ENCODE measurements at places on chromosomes 16 and 17. TPM values are rescaled to one million over a fixed set of nuclear protein-coding genes. Genes with fewer than 3 reads are reported as not detected.

DNA sequence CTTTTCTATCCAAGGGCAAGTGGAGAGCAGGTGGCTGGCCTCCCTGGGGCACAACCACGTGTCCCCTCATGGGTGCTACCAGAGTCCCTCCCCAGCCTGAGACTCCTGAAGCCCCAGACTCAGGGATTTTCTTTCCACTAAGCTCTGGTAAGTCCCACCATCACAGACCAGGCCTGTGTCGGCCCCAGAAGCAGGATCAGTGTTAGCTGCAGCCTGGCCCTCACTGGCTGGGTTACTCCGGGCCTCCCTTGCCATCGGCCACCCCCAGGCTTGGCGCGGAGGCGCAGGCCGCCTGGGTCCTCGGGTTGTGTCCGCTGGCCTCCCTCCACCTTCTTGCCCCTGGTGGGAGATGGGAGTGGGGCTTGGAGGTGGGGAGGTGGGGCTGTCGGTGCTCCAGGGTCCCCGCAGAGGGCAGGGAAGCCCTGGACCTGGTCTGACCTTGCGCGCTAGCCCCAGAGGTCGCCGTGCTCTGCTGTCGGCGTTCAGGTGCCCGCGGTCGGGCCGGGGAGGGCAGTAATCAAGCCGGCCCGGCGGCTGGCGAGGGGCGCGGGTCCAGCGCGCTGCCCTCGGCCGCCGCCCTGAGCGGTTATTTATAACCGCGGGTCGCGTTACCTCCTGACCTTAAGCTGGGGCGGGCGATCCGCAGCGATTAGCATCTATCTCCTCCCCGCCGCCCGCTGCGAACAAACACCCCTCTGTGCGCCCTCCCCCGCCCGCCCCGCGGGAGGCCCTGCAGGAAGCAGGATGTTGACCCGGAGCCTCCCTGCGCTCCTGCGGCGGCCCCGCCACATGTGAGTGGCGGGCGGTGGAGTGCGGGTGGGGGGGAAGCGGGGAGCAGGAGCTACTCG, 78.1 kb upstream of the TOB1 start:
- no peaks in the 10 kb centered on the region for H3K36me3 ChIP-seq
- peaks cover 17% of the 10 kb centered on the region for H3K27me3 ChIP-seq
- DNase-seq: peak; percentile 74
- H3K4me3 ChIP-seq: peak overlapping the region; percentile 55
- peaks cover 6% of the 10 kb centered on the region for H3K4me1 ChIP-seq
- no peak overlapping the region for H3K27ac ChIP-seq

DNA sequence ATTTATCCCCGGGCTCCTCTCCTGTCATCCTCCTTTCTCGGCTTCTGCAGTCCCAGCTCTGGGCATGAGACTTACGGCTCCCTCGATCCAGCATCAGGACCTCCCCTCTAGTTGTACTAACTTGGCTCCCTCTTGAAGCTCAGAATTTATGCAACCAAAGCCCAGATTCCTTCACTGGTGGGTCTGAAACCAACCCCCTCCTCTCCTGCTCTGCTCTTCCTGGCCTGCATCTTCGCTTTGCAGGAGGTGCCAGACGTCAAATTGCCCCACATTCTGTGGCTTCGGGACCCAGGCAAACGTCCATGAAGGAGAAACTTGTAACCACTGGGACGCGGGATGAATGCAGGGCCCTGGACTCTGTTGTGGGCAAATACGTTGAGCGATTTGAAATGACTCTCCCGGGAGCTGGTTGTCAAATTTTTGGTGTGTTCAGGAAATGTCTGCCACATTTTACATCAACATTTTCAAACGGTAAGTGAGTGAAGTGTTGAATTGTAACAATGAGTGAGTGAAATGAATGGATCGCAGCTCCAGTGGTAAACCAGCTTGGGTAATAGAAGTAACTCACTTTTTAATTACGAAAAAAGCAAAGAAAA, 29.3 kb upstream of the ELAC2 start:
- H3K4me1 ChIP-seq: no peaks in the 10 kb centered on the region
- H3K36me3 ChIP-seq: no peaks in the 10 kb centered on the region
- H3K4me3 ChIP-seq: no peak overlapping the region
- DNase-seq: no peak
- H3K27ac ChIP-seq: no peak overlapping the region
- H3K27me3 ChIP-seq: no peaks in the 10 kb centered on the region

- peaks cover 21% of the 10 kb centered on the region for H3K4me1 ChIP-seq
Observed at GRCh38 chr16:69113216-69113615, 7.8 kb downstream of the HAS3 start.

PRAC2 gene
- polyA plus RNA-seq: not detected

- no peak for DNase-seq
- no peaks in the 10 kb centered on the region for H3K36me3 ChIP-seq
- H3K27ac ChIP-seq: no peak overlapping the region
- no peaks in the 10 kb centered on the region for H3K27me3 ChIP-seq
- H3K4me1 ChIP-seq: 0 out of 2 replicates have a peak, but pooled peaks cover 5% of the 10 kb centered on the region
Observed at GRCh38 chr17:77874303-77875050, 84.0 kb upstream of the TNRC6C start.

HAP1 gene
- 1.4 TPM for polyA plus RNA-seq

DNA sequence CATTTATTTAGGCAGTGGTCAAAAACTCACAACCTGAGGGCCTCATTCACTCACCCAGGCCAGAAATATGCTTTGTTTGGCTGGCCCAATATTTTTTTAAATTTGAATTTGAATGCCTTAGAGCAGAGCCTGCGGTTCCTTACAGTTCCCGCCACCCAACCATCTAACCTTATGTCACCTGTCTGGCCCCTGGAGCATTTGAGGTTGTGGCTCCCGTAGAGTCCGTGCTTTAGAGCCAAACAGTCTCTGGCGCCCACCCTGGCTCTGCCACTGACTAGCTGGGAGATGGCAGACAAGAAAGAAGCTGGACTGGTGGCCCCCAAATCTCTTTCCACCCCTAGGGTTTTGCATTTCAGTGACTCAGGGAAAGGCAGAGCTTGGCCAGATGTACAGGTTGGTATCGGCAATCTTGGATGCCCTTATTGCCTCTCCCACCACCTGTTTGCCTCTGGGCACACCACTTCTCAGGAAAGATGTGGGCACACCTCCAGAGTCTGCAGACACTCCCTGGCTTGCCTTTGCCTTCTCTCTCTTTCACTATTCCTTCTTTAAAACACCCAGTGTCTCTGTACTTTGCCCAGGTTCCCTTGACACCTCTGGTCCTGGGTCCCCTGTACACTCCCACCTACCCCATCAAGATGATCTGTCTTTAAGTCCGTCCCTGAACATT, 1.9 kb upstream of the MAP3K14 start:
- no peak overlapping the region for H3K4me3 ChIP-seq
- DNase-seq: no peak
- H3K4me1 ChIP-seq: peaks cover 25% of the 10 kb centered on the region
- no peaks in the 10 kb centered on the region for H3K36me3 ChIP-seq
- H3K27ac ChIP-seq: no peak overlapping the region

All from GM23338 (cell line).